Naive thymus-derived CD4-positive, alpha-beta T cell (primary cell): ENCODE measurements at places on chromosomes 12 and 14. TPM values are rescaled to one million over a fixed set of nuclear protein-coding genes. Genes with fewer than 3 reads are reported as not detected.

The SERPINA12 gene
- total RNA-seq = not detected

DNA sequence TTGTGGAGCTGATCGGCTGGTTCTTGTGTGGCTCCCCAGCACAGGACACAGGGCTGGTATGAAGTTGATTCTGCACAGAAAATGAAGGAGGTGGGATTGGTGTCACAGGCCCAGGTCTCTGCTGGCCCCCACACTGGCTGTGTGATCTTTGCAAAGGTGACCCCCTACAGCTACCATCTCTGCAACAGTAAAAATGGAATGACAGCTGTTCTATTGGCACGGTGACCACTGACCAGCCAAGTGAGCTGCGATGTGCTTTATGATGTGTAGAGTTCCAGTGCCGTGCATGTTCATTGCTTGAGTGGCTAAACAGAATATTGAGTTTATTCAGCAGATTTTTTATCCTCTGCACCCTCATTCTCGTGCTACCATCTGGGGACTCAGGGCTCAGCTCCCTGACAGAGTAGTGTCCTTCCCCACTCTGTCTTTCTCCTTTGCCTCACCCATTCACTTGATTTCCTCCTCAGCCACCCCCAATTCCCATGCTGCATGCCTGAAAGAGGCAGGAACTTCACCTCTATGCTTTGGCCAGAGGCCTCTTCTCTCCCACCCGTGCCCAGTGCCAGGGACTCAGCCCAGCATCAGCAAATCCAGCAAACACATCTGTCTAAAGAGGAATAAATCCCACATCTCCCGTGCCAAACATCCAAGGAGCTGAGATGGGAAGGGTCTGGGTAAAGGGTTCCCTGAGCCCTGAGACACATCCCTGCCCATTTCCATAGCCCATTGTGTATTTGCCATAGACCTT, 21.2 kb downstream of the C14orf132 start:
- no peak for DNase-seq

DNA sequence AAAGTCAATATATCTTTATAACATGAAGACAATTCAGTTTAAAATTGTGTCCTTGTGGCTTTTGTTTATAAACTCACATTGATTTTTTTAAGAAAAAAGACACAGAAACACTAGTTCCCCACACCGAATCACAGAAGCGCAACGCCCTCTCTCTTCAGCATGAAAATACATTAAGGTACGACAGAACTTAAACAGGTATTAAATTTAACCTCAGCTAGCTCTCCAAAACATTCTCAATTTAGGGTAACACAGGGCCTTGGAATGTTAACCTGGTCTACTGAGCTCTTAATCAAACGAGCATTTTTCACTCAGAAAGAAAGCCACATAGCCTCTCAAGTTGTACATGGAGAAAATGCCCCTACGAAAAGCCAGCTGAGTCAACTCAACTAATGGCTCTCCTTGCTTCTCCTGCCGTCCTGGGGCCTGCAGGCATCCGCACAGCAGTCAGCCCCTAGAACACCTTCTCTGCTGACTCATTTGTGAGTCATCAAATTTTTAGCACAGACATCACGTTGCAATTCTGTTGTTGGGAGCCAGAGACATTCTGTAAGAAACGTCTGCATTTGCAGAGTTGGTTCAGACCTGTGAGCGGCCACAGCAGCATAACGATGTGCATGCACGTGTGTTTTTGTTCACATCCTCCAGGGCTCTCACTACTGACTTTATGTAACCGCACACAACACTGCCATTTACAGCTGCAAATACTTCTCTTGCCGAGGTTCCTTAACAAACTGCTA, 141.6 kb downstream of the ITPR2 start:
- no peak for DNase-seq

GRCh38 chr14:23237772-23238594, at the start of gene RNF212B:
Gene RNF212B, plus strand, starts transcription at chr14:23237936. Its CDS starts 2,410 bp downstream, at chr14:23240346.
- DNase-seq = peak; percentile 75

- DNase-seq = no peak
These were observed 316.7 kb upstream of the KITLG start for GRCh38 chr12:88896958-88897357.

DNA sequence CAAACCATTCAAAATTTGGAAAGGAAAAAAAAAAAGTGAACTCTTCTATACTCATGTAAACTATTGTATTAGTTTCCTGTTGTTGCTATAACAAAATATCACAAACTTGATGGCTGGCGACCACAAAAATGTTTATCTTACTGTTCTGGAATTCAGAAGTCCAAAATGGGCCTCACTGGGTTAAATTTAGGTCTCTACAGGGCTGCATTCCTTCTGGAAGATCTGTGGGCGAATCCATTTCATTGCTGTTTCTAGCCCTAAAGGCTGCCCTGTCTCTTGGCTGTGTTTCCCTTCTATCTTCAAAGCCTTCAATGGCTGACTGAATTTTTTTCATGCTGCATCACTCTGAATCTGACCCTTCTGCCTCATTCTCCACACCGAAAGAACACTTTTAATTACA, 105.1 kb upstream of the NAV3 start:
- DNase-seq = no peak

The STXBP6 gene
- total RNA-seq = not detected

DNA sequence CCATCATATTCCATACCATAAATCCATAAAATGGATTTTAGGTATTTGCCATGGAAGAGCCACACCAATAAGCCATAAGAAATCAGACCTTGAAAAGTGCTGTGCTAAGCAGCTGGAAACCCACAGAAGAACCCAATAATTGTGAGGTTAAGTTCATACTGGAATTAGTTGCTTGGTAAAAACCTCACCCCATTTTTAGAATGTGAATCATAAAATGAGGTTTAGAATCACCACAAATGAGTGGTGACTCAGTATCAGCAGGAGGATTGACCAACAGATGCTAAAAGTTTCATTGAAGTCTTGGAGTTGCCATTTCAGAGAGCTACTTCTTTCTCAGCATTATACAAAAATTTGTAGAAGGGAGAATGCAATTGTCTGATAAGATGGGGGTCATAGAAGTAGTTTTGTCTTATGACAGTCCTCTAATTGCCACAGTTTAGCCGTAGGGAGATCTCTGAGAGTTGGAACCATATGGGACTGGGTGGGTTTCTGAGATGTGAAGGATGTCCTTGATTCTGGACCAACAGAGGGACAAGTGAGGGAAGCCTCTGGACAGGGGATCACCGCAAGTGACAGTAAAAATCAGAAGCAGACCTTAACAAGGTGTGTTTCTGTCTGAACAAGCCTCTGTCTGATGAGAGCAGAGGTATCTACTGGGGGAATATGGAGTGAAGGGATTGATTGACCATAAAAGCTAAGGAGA, 1.4 kb upstream of the STON2 start:
- no peak for DNase-seq

The BICD1 gene
- total RNA-seq = 25.1 TPM

The SERPINA1 gene
- 0.68 TPM for total RNA-seq

DNA sequence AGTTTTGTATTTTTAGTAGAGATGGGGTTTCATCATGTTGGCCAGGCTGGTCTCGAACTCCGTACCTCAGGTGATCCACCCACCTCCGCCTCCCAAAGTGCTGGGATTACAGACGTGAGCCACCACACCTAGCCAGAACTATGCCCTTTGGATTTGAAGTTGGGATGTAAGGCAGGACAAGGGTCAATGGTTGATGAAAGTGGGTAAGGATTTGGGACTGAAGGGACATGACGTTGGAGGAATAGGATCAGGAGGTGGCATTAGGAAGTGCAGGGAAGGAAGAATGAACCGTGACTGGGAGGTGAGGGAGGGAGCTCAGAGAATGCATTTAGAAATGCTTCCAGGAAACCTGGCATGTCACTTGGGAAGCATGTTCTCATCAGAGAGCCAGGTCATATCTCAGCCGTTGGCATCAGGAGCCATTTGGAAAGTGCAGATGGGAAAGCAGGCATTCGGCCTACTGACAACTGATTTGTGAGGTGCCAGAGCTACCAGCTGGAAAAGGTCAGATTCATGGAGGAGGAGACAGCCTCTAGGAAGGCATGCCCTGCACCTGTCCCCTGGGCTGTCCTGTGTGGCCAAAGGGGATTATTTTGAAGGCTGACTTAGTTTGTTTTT, 2.2 kb downstream of the CRADD start:
- no peak for DNase-seq

- no peak for DNase-seq
These were observed 201.9 kb upstream of the PRICKLE1 start for GRCh38 chr12:42791399-42791798.

GRCh38 chr12:102824218-102824835, 92.7 kb downstream of the PAH start:
- no peak for DNase-seq

The DUSP16 gene
- 42.8 and 46.4 TPM in 2 replicates for total RNA-seq

The OR4Q3 gene
- not detected for total RNA-seq

- no peak for DNase-seq
These were observed 38.8 kb downstream of the MAP3K9 start for GRCh38 chr14:70770490-70770889.

The FAM181A gene
- total RNA-seq = not detected

The RNASE3 gene
- total RNA-seq = 1.1 TPM

- DNase-seq = no peak
These were observed 24.5 kb downstream of the ZNF891 start for GRCh38 chr12:133105620-133106019.

DNA sequence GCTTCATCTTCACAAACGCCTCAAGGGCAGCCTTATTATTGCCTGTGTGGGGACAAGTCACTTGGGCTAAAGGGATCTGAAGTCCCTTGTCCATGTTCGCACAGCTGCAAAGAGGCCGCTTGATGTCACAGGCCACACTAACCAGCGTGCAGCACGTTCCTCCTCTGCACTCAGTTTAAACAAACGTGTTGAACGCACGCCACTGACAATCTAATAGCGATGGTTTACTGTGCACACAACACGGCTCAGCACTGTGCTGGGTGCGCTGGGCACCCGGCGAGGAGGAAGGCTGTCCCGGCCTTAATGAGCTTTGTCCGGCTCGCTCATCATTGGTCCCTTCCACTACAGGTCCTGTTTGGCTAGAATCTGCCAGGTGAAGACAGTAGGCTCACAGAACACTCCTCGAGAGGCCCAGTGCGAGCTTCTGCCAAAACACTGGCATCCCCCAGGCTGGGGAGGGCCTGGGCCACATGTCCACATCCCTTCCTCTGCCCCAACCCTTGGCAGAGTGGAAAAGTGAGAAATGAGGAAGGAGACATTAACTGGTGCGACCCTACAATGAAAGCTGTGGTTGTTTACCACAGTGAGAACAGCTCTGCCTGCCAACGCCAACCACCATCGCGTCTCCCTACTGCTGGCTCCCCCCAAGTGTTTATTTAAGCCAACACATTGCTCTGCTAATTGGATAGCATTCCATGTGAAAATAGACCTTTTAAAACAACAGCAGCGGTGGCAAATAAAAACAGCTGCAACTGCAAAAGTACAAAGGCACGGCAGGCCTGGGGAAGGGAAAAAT, 113.2 kb downstream of the RBM19 start:
- DNase-seq = no peak

- DNase-seq = no peak
These were observed 630.9 kb downstream of the DIO2 start for GRCh38 chr14:79580414-79580813.

DNA sequence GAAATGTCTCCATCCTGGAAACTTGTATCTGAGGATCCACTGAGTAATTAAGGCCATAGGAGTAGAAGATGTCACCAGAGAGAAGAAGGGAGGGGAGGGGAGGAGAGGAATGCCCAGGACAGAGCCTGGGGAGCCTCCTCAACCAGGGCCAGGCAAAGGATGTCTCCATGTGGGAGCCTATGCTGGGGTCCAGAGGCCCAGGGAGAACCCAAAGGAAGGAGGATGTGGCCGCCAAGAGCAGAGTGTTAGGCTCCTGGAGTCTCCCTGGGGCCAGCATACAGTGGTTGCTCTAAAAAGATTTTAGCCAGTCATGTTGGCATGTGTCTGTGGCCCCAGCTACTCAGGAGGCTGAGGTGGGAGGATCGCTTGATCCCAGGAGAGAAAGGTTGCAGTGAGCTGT, 92.6 kb downstream of the DICER1 start:
- no peak for DNase-seq

- no peak for DNase-seq
These were observed 19.3 kb upstream of the KRT86 start for GRCh38 chr12:52254965-52255751.

DNA sequence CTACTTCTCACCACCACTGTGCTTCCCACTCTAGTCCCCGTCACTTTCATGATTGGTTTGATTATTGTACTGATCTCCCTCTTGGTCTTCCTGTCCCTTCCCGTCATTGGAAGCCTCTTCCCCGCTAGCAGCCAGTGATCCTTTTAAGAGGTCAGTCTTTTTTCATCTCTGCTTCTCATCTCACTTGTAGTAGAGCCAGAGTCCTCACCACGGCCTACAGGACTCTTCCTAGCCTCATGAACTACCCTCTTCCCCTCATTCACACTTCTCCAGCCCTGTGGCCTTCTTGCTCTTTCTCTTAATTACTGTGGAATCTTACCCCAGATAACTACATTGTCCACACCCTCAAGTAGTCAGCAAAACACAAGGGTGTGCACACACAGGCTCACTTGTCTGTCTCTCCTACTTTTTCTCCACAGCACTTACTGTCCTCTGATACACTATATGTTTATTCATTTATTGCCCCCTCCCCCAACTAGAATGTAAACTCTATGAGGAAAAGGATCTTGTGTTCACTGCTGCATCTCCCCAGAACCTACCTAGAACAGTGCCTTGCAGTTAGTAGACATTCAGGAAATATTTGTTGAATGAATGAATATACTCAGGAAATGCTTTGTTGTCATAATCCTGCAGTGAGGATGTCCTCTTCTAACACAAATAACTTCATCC, 66.3 kb downstream of the CKB start:
- no peak for DNase-seq

The ACAD10 gene
- 65.1 TPM for total RNA-seq

- no peak for DNase-seq
These were observed 22.4 kb downstream of the LACRT start for GRCh38 chr12:54612225-54612750.

GRCh38 chr12:57332646-57333312, 81.8 kb upstream of the STAC3 start:
- DNase-seq = no peak

- DNase-seq = no peak
These were observed 42.1 kb downstream of the SERPINA3 start for GRCh38 chr14:94654071-94654861.

DNA sequence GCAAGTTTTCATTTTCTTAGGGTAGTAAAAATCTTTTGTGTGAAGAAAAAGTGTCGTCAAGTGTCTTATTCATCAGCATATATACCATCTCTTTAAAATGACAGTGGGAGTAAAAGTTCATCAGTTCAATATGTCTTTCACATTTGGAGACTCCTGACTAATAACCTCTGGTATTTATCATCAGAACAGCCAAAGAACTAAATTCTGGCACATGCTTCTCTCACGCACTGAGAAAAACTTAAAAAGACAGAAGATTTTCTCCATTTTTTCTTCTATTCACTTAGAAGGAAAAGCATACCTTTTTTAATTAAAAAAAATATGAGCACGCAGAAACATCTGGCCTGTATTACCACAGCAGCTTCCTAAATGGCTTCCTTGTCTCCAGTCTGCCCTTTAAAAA, 265.7 kb downstream of the AKAP6 start:
- no peak for DNase-seq

- DNase-seq = no peak
These were observed 1.4 kb upstream of the GSC start for GRCh38 chr14:94771158-94771905.

- no peak for DNase-seq
These were observed 61.4 kb upstream of the BEGAIN start for GRCh38 chr14:100648474-100649172.

The HOXC10 gene
- total RNA-seq = not detected

GRCh38 chr14:95062946-95063345, 94.4 kb downstream of the DICER1 start:
- no peak for DNase-seq

- no peak for DNase-seq
These were observed 479.8 kb downstream of the ZFP36L1 start for GRCh38 chr14:68312884-68313610.
